ENCODE measurements at places on chromosomes 7 and 10. TPM values are rescaled to one million over a fixed set of nuclear protein-coding genes. Genes with fewer than 3 reads are reported as not detected.
A peak's percentile ranks its signal among the peaks of the same experiment; 100 is the strongest.

DNA sequence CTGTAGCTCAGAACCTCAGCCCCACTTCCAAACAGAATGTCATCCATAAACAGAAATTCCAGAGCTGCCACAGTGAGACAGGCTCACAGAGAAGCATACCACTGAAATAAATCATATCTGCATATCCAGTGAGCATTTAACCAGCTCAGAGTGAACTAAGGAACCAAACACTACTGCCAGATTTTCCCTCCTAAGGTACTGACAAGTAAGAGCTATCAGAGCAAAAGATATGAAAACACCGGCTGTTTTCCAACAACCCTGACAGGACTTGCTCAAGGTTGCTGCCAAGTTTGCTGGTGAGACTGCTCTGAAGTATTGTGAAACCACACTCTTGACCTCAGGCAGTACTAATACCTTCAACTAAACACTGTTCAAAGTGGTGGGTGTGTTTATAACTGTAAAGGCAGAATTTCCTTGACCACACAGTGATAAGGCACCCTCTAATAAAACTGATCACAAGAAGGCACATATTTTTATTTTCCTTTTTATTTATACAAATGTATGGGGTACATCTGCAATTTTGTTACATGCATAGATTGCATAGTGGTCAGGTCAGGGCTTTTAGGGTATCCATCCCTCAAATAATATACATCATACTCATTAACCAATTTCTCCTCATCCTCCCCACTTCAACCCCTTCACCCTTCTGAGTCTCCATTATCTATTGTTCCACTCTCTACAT is 18.3 kb downstream of the SGMS1 start:
- DNase-seq: peak; percentile 49

DNA sequence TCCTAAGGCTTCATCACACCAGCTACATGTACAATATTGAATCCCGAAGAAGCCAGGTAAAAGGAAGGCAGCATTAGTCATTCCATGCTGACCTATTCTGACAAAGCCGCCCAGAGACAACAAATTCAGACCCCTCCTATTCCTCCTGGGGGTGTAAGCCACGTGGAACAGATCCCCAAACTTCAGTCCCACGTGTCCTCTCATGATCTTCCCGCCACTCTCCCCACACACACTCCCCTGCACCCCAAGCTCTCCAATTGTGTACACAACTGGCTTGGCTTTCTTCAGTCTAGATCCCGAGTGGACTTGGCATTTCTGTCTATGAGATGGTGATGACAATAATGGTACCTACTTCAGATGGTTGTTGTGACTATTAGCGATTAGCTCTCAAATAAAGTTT is 8.6 kb downstream of the PDE6C start:
- no peak for DNase-seq

- no peak for DNase-seq
These were observed 193.8 kb downstream of the ABCA13 start for GRCh38 chr7:48365010-48365409.

DNA sequence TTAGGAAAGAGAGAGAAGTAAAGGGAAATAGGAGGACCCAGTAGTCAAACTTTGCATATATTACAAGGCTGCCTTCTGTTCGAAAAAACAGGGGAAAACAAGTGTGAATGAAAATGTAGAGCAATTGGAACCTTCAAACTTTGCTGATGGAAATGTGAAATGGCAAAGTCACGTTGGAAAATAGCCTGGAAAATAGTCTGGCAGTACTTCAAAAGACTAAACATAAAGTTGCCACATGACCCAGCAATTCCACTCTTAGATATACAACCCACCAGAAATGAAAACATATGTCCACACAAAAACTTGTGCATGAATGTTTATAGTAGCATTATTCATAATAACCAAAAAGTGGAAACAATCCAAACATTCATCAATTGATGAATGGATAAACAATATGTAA is 78.6 kb upstream of the IFRD1 start:
- no peak for DNase-seq

- DNase-seq: no peak
These were observed 25.0 kb upstream of the TAX1BP1 start for GRCh38 chr7:27714831-27715444.

PPP1R17 gene
- total RNA-seq: not detected
